NCI-H1092 treated with DMSO at 0.1 percent for 48 hours (cell line): ENCODE measurements at places on chromosomes 12 and 14.

GRCh38 chr12:44847888-44848702 lies 28.0 kb downstream of the NELL2 start:
- no peak for DNase-seq

GRCh38 chr12:128445415-128446127 lies 178.6 kb downstream of the TMEM132C start:
- peak; percentile 93 for DNase-seq

GRCh38 chr12:97601934-97602720 lies 139.5 kb downstream of the RMST start:
- no peak for DNase-seq

- no peak for DNase-seq
Measured at GRCh38 chr14:100815478-100816285, 10.2 kb upstream of the MEG3 start.

- peak; percentile 46 for DNase-seq
Measured at GRCh38 chr12:115871714-115872113, 405.8 kb downstream of the MED13L start.

DNA sequence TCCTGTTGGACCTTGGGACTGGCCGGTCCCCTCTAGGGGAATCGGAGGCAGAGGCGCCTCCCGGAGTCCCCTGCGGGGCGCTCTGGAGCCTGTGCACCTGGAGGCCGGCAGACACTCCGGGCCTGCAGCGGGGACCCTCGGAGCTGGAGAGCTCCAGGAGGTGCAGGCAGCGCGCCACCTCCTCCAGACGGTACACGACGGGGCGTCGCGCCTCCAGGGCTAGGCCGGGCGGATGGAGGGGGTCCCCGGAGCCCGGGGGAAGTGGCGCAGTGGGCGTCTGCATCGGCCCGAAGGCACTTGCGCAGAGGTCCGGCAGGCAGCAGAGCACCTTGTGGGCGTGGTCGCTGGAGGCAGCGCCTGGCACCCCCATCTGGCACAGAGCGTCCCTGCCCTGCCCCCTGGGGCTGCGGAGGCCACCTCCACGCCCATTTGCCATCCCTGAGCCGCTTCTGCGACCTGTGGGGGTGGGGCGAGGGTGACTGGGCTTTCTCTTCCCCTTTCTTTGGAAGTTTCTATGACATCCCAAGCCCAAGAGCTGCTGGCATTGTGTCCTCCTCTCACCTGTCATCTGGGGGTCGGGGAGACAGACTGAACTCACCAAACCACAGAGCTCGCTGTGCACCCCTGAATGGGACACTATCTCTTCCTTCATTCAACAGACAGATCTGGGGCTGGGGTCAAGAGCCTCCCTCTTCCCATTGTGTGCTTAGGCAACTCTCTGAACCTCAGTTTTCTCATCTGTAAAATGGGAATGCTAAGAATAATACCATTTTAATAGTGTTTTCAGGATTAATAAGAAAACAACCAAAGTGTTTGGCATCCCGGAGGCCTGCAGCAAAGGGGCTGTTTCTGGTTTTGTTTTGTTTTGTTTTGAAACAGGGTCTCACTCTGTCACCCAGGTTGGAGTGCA lies 37.5 kb upstream of the CORO1C start:
- DNase-seq: peak; percentile 19

- no peak for DNase-seq
Measured at GRCh38 chr12:84692071-84692470, 220.5 kb downstream of the SLC6A15 start.

DNA sequence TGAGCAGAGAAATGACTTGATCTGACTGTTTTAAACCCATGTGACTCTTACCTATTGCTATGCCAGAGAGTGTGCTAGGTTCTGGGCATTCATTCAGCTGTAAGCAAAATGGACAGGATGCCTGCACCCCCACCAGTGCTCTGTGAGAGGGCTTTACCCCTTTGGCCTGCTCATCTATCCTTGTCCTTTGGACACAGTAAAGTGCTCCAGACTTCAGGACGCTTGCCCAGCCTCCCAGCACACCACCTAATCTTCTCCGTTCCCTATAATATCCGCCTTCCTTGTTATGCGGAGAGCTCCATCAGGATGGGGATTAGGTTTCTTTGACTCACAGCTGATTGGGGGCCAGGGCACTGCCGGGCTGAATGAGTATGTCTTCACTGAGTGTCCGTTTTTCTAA lies 4.4 kb upstream of the ZNF839 start:
- no peak for DNase-seq

- DNase-seq: peak; percentile 38
Measured at GRCh38 chr14:96362071-96362964, 823 bp downstream of the ATG2B start.

- DNase-seq: no peak
Measured at GRCh38 chr12:9805883-9806282, 21.4 kb upstream of the KLRF1 start.

- DNase-seq: no peak
Measured at GRCh38 chr12:50188875-50189575, 21.9 kb upstream of the CERS5 start.

DNA sequence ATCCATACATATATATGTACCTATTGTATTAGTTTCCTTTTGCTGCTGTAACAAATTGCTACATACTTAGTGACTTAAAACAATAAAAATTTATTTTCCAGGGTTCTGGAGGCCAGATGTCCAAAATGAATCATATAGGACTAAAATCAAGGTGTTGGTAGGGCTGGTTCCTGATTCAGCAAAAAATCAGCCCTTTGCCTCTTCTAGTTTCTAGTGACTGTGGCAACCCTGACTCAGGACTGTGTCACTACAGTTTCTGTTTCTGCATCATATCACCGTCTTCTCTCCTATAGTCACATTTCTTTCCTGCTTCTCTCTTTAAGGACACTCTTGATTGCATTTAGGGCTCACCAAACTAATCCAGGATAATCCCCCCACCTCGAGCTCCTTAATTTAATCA lies 386.3 kb upstream of the TBX3 start:
- no peak for DNase-seq

DNA sequence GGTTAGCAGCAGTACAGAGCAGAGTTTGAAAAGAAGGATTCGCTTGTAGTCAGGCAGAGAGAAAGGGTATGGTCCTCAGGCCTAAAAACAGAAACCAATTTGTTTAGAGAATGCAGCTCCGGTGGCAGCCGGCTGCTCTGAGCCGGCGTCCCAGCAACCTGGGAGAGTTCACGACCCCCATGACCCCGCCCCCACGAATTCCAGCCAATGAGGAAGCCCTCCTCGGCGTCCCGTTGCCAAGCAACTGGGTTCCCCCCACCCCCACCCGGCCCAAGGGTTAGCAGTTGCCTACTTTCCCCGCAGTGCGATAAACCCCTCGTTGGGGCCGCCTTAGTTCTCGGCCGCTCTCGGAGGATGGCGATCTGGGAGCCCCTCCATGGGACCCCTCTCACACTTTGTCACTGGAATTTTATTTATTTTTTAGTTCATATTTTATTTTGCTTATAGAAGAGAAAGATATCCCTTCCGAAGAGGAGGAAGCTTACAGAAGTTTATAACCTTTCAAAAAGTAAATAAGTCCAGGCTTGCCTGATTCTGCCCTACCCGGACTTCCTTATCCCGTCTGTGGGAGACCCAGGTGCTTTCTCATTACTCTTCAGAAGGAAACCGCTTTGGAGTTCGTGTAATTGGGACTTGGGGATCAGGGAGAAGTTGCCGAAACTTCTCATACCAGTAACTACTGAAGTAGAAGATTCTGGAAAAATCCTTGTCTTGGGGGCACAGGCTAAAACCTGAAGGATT lies at the start of gene CCDC60:
CCDC60 (plus strand) TSS at position 300 of the 741 bp plus-strand sequence. CDS start 448 bp downstream, outside the sequence.
- no peak for DNase-seq

DNA sequence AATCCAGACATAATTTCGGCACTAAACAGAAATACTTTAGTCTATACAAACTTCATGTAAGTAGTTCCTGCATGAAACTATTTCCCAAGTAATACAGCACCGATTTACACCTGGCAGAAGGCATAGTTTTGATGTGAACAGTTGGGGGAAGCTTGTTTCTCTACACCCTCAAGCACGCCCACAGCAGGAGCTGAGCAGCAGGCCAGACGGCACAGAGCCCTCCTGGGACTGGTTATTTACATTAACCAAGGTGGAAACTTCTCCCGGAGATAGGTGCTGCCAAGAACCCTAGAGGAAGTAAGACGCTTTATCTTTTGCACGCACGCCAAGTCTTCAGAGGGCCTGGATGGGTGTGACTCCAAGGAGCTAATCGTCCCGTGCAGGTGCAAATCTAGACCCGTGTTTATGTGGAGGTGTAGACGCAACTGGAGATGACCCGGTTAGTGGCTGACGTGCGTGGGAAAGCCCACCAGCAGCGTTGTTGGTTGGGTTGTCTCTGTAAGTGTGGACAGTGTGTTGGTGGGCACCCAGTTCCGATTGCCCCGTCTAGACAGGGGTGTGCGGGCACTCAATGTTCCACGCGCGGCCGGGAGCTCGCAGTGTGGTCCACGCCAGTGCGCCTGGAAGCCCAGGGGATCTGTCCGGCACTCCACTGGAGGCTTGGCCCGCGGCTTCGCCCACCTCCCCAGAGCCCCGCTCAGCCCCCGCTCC lies 767 bp upstream of the TCP11L2 start:
- peak; percentile 31 for DNase-seq

DNA sequence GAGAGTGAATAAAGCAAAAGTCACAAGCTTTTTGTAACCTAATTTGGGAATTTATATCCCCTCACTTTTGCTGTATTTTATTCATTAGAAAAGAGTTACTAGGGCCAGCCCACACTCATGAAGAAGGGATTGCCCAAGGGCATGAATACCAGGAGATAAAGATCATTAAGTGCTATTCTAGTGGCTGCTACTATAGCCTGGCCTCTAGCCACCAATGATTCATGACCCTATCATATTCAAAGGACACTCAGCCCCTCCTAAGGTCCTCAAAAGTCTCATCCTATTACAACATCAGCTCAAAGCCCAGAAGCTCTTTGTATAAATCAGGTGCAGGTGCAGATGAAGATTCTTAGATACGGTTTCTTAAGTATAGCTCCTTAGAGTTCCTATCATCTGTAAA lies 518.1 kb downstream of the TRHDE start:
- no peak for DNase-seq

- DNase-seq: no peak
Measured at GRCh38 chr12:63937378-63938316, 93.1 kb downstream of the SRGAP1 start.

- DNase-seq: no peak
Measured at GRCh38 chr12:128789356-128789929, 34.3 kb downstream of the SLC15A4 start.

DNA sequence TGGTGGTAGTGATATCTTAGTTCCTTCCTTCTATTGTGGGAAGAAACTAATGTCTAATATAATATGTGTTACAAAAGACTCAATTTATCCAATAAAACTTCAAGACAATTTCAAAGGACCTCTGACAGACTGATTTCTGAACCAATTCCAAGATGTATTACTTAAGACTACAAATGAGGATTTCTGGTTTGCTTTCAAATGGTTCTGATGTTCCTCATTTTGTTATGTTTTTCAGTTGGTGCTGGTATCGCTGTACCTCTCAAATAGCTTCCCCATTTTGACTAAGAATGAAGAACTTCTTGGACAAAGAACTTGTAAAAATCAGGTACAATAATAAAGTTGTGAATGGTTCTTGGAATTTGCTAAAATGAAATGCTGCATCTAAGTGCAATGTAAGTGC lies 19.4 kb upstream of the MBIP start:
- no peak for DNase-seq

- no peak for DNase-seq
Measured at GRCh38 chr12:67909091-67909531, 80.1 kb upstream of the IFNG-AS1 start.

DNA sequence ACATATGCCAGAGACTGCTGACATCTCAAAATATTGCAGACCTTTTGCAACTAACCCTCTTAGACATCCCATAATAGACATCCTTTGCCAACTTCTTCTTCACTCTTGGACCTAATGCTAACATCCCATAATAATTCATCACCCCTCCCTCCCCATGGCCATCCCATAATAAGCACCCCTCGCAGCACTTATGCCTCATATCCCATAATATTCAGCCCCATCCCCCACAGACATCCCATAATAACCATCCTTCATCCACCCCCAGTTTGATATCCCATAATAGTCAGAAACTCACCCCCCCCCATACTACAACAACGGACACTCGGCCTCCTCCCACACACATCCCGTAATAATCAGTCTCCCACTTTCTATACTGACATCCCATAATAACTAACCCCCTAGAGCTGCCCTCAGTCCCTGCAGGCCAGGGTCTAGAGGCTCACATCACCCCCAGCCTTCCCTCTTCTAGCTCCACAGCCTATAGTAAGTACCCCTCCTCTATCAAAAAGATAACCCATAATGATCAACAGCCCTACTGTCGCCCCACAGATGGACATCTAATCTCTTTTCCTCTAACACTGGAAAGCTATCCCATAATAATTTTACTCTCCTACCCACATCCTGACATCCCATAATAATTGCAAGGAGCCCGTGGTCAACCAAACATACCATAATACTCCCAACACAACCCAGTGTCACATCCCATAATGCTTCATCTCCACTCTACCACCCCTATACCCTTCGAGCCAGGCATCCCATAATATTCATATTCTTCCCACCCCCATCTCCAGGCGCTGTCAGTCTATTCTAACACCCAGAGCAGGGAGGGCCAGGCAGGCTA lies 792 bp upstream of the CHD4 start:
- peak; percentile 91 for DNase-seq

DNA sequence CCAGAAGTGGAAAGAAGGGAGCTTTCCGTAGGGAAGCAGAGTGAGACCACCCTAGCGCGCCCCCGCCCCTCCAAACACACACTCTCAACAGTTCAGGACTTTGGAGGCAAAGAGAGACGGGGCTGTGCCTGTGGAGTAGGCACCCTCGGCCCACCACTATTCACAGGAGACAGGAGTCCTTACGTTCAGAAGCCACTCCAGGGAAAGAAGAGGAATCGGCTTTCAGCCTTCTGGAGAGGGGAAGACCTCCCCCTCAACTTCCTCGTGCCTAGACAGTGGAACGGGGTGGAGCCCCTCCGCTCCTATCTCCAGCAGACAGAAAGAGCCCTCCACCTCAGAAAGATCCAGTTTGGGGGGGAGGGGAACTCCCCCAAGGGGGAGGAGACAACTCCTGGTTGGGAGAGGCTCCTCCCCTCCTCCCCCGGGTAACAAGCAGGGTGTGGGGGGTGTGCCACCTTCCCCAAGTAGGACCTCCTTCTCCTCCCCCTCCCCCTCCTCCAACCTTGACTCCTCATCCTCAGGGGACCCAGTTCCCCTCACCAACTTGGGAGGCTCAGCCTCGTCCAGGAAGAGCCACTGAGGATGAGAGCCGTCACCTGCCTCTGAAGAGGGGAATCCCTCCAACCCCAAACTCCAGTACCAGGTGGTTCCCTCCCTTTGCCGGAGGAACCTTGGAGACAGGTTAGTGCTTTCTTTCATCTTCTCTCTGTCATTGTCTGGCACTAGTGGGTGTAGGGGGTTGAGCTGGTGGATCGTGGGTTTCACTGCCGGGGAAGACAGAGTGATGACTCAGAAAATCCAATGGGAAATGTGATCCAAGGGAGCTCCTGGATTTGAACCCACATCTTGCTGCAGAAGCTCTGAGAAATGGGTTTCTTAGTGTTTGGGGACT lies 883 bp downstream of the FOXJ2 start:
- DNase-seq: peak; percentile 44

- DNase-seq: no peak
Measured at GRCh38 chr12:58395470-58395869, 454.1 kb downstream of the ATP23 start.

- no peak for DNase-seq
Measured at GRCh38 chr12:75581515-75581914, 70.1 kb upstream of the KRR1 start.

GRCh38 chr12:26402648-26403047 lies 207.3 kb downstream of the SSPN start:
- no peak for DNase-seq

GRCh38 chr12:105562199-105562971 lies 231.9 kb downstream of the C12orf75 start:
- peak; percentile 87 for DNase-seq
